ENCODE measurements at places on chromosomes 7 and 10.

- DNase-seq, result no peak
Measured at GRCh38 chr7:92873776-92874175, 37.4 kb upstream of the CDK6 start.

GRCh38 chr10:77989081-77989724 is 40.1 kb downstream of the POLR3A start:
- no peak for DNase-seq

- DNase-seq, result no peak
Measured at GRCh38 chr10:99873846-99874245, 91.4 kb downstream of the ABCC2 start.

- no peak for DNase-seq
Measured at GRCh38 chr7:151511946-151512345, 7.7 kb downstream of the RHEB start.

DNA sequence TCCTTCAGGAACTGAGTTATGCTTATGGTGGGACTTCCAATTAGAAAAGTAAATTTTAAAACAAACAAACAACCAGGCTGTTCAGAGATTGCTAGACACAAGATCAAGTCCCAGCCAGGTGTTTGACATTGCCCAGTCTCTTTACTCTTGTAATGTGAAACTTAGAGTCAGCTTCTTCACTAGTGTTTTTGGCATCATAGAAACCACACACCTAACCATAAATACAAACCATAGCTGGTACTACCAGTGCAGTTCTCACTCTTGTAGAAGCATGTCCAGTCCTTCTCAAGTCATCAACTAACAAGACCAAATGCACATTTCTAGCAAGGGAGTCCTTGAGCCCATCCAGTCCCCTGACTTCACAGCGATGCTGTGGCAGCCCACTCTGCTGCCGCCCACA is 339.9 kb downstream of the GFRA1 start:
- DNase-seq, result no peak

Measured in dermis blood vessel endothelial cell (primary cell).